ENCODE measurements at places on chromosomes 4 and X. TPM values are rescaled to one million over a fixed set of nuclear protein-coding genes. Genes with fewer than 3 reads are reported as not detected.

GPR34 gene
- 0.09 TPM for total RNA-seq

PCDH7 gene
- total RNA-seq, result 0.07 TPM

LGI2 gene
- 0.20 TPM for total RNA-seq

RHOXF2B gene
- total RNA-seq, result not detected

P2RY10 gene
- not detected for total RNA-seq

MSANTD1 gene
- total RNA-seq, result 0.21 TPM

Measured in A549 treated with Hydrocortisone at 1 μM for 4 hours (cell line).